SHP77 (cell line): ENCODE measurements at places on chromosomes 2 and 18.

- DNase-seq, result no peak
Measured at GRCh38 chr2:25251071-25251421, 82.7 kb upstream of the POMC start.

DNA sequence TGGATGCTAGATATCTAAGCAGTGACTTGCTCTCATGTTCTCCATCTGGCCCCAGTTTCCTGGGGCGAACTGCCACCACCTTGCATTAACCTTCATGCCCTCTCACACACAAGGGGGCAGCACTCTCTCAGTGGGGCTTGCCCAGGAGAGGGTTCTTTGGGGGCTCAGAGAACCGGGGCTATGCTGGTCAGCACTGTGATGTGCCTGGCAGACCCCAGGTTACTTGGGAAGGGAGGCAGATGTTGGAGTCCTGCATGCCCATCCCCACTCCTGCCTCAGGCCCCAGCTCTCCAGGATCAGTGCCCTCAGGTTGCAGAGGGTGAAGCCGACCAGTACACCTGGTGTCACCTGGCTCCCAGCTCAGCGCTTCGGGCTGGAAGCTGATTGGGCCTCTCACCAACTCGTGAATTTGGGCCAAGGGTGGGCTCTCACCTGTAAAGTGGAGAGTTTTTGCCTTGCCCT is 396.2 kb upstream of the HS6ST1 start:
- DNase-seq, result no peak

DNA sequence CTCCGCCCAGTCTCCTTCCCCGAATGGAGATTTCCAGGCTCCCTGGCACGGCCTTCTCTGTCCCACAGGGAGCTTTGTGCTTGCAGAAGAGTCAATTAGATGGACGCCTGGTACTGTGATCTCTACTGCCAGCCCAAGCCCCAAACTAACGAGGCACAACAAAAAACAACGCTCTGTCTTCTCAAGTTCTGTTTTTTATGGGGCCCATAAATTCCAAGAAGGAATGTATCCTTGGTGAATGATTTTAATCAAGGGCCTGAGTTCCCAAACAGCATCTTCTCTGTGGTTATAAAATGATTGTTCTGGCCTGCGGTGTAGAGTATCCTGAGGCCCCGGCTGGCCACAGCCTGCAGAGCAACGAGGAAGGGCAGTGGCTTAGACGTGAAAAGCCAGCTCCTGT is 219.5 kb downstream of the CLIP4 start:
- DNase-seq, result no peak

DNA sequence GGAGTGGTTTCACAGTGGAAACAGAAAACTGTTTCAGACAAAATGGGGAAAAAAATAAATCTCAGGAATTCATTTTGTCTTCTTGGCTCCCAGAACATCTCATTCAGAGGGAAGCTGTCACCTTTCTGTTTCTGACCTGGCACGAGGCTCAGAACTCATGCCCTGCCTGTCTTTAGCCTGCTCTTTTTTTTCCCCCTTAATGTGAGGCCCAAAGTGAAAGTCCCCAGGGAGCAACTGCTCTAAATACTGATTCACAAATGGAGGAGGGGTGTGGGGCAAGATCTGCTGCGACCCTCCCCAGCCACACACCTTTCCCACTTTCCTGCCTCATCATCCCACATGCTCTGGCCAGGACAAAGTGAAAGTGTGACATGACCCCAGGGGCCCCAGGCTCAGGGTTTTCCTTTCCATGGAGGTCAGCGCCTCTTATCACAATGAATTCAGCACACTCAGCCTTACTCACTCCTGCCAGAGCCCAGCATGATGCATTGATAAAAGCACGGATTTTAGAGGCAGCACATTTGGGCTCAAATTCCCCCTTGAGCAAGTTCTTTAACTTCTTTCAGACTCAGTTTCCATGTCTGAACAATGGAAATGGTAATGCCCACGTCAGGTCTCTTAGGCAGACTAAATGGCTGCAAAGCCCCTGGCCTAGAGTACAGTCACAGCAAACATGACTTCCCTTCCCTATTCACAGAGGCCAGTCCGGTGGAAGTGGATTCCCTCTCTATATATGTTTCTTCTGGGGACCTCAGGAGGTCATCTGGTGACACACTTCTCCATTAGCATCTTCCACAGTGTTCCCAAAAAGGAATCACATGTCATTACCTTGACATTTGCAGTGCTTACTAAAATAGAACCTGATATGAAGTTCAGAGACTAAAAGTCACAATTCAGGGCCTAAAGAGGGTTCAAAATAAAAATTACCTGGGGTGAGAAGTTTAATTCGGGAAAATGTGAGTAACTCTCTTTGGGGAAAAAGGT is 55.3 kb upstream of the TMEM163 start:
- no peak for DNase-seq

GRCh38 chr2:104678181-104678580 is 175.7 kb upstream of the POU3F3 start:
- DNase-seq, result no peak

GRCh38 chr2:172455121-172455515 is 27.7 kb downstream of the ITGA6 start:
- no peak for DNase-seq

GRCh38 chr18:78914249-78914935 is 65.2 kb upstream of the SALL3 start:
- DNase-seq, result no peak

DNA sequence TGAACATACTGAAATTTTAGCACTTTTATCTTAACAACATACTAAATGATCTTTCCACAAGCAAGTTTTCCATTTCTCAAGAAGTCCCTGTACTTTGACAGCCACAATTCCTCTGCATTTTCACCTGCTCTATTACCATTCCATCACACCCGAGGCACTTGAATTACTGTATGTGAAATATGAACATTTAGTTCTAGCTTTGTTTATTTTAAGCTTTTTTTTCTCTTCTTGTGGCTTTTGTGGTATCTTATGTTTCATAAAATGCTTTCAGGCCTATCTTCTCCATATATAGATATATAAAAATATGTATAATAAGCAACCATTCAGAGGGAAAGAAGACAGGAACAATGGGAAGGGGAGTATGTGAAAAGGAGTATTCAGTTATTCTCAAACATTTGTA is 693.9 kb downstream of the SATB2 start:
- DNase-seq, result no peak

DNA sequence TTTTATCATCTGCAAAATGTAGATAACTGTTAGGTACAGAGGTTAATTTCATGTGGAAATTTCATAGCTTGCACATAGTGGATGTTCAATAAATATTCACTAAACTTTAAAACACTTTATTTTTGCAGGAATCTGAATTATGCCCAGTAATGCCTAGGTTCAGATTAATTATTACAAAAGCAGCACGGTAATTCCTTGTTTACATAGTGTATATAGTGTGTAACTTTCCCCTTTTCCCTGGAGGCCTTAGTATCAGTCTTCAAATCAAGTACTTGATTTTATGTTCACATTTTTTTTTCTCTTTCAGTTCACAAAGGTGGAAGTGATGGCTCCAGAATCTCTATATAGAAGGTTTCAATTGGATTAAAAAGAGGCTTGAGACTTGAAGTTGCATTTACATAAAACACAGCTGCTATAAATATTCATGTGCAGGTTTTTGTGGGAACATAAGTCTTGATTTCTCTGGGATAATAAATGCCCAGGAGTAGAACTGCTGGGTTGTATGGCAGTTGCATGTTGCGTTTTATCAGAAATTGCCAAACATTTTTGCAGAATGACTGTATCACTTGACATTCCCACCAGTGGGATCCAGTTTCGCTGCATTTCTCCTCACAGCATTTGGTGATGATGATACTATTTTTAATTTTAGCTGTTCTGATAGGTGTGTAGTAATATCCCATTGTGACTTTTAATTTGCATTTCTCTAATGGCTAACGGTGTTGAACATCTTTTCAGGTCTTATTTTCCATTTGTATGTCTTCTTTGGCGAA is 27.6 kb upstream of the LGALSL start:
- DNase-seq, result no peak

- DNase-seq, result no peak
Measured at GRCh38 chr2:150020937-150021673, 433.5 kb upstream of the MMADHC start.

DNA sequence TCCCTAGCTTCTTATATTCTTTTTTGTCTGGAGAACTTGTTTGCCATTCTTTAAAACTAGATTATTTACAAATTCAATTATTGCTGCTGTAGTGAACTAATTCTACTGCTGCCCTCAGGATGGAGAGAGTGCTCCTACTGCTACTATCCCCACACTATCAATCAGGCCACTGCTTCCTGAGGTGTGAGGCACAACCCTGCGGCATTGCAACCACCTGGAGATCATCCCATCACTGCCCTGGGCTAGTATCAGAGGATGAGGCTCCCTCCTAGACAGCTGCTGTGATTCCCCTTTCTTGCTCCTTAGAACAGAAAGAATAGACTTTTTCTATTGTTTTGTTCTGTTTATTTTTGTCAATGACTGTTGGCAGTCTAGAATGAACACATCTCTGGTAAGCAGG is 146.6 kb downstream of the CDH19 start:
- DNase-seq, result no peak

GRCh38 chr2:144490017-144490416 is 29.9 kb downstream of the ZEB2 start:
- no peak for DNase-seq

DNA sequence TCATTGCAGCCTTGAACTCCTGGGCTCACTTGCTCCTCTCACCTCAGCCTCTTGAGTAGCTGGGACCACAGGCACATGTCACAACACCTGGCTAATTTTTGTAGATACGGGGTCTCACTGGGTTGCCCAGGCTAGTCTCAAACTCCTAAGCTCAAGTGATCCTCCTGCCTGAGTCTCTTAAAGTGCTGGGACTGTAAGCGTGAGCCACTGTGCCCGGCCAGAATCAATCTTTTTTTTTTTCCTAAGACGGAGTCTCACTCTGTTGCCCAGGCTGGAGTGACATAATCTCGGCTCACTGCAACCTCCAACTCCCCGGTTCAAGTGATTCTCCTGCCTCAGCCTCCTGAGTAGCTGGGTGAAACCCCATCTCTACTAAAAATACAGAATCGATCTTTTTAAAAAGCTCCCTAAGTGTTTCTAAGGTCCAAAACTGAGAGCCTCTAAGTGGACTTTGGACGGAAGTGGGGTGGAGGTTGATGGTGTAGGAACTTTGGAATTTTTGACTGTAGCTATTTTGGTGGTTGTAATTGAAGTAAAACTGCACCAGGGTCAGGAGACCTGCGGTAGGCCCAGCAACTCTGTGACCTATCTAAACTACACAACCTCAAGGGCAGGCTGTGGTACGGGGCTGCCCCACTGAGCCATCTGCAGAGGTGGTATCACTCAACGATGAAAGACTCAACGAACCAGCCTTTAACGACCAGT is 82.9 kb downstream of the POLR1A start:
- DNase-seq, result no peak

DNA sequence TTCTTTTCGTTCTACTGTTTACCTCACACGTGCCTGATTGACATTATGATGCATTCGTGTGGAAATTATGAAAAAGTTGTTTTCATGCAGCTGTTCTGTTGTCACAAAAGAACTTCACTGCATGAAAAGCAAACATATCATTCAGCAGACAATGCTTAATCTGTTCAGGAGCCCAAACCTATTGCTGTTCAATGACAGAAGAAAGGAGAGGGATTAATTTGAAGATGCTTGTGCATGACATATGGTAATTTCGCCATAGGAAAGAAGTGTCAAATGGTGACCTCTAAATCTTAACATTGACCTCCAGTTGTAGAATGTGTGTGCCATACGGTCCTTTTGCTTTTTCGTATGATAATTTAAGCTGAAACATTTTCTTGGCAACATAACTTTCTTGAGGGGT is 124.5 kb downstream of the WDR7 start:
- DNase-seq, result no peak

GRCh38 chr2:195333869-195334268 is 323.2 kb upstream of the SLC39A10 start:
- no peak for DNase-seq

DNA sequence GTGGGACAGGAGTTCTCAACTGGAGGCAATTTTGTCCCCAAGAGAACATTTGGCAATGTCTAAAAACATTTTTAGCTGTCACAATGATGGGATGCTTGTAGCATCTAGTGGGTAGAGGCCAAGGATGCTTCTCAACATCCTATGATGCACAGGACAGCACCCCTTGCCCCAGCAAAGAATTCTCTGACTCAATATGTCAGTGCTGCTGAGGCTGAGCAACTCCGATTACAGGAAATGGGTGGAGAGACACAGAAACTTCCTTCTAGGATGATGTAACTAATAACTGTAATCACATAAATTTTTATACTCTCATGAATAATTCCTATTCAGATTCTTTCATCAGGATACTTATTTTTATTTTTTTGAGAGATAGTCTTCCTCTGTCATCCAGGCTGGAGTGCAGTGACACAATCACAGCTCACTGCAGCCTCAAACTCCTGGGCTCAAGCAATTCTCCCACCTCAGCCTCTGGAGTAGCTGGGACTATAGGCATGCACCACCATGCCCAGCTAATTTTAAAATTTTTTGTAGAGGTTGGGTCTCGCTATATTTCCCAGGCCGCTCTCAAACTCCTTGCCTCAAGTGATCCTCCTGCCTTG is 120.3 kb upstream of the ACAA2 start:
- DNase-seq, result no peak

- DNase-seq, result no peak
Measured at GRCh38 chr2:120820953-120821279, 85.2 kb downstream of the GLI2 start.

DNA sequence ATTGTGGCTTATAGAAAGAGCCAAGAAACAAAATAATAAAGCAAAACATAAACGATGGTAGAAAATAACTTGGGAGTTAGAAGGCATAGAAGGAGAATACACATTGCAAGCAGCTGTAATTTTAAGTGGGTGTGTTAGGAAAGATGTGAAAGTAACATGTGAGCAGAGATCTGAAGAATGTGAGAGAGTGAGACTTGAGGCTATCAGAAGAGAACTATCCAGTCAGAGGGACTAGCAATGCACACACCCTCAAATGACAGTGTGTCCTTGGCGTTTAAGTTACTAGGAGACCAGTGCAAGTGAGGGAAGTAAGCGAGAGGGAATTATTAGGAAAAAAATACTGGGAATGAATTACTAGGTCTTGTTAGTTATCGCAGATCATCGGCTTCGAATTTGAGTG is 304.9 kb downstream of the DSEL start:
- DNase-seq, result no peak

- DNase-seq, result peak; percentile 13
Measured at GRCh38 chr2:96788442-96789244, 27.4 kb upstream of the CNNM3 start.

DNA sequence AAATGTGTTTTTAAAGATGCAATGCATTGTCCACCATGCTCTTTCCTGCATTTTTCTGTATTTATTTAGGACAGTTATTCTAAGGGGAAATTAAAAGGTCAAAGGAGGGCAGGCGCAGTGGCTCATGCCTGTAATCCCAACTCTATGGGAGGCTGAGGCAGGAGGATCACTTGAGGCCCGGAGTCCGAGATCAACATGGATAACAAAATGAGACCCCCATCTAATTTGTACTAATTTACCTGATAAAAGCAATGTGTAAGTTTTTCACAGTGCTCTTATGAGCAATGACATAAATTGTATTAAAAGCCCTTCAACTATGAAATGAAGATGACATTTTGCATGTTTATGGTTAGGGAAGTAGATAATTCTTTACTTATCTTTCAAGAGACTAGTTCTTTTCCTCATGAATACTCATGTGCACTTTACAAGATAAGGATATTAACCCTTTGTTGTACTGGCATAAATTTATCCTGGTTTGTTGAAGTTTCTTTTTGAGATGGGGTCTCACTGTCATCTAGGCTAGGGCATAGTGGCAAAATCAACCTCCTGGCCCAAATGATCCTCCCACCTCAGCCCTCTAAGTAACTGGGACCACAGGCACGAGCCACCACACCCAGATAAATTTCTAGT is 9.7 kb downstream of the HSBP1L1 start:
- no peak for DNase-seq
